A673 (cell line): ENCODE measurements at places on chromosomes 2 and 18. TPM values are rescaled to one million over a fixed set of nuclear protein-coding genes. Genes with fewer than 3 reads are reported as not detected.

PTH2R gene
- not detected in 2 replicates for total RNA-seq

- H3K36me3 ChIP-seq, result no peaks in the 10 kb centered on the region
- H3K4me1 ChIP-seq, result no peaks in the 10 kb centered on the region
- no peaks in the 10 kb centered on the region for H3K27me3 ChIP-seq
- DNase-seq, result no peak
- H3K27ac ChIP-seq, result no peak overlapping the region
These were observed 58.9 kb downstream of the ANKMY1 start for GRCh38 chr2:240498958-240499260.

DNA sequence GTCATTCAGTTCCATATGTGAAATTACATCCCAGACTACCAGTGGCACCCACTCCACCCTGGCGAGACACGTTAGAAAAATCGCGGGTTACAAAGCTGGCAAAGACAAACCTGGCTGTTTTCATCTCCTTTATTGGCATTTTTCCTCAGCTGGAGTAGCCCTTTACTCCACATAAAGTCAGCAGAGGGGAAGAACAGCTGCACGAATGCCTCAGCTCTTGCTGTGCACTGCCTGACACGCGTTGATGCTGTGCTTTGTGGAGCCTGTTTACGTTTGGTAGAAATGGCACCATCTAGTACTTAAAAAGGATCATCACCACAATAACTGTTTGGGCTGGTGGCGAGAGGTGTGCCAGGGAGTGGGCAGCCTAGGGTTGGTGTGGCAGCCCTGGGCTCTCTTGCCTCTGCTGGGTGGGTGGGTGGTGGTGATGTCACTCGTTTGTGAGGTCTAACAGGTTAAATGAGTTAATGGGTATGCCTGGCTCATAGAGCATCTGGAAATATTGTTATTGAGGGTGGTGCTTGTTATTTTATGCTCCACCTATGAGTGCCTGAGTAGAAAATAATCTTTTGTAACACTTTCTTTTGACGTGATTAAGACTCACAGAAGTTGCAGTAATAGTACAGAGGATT is 16.4 kb downstream of the FARP2 start:
- H3K4me3 ChIP-seq, result no peak overlapping the region
- DNase-seq, result no peak
- no peaks in the 10 kb centered on the region for H3K27me3 ChIP-seq

DNA sequence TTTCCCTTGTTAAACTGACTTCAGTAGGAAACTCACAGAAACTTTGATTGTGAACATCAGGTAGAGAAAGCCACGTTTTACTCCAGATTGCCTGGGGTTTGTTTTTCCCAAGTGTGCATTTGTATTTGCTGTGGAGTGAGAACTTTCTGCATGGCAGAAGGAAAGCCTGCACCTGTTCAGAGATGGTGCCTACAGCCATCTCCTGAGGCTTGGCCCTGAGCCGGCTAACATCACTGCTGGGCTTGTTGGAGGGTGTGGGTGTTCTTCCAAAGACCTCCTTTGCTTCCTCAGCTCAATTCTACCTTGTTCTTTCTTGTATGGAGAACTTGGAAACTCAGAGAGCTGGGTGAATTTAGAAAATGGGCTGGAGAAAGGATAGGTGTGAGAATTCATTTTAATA is 16.1 kb downstream of the KCNS3 start:
- no peaks in the 10 kb centered on the region for H3K4me1 ChIP-seq
- no peak for DNase-seq

DNER gene
- total RNA-seq, result 8.4 and 9.2 TPM in 2 replicates

DNA sequence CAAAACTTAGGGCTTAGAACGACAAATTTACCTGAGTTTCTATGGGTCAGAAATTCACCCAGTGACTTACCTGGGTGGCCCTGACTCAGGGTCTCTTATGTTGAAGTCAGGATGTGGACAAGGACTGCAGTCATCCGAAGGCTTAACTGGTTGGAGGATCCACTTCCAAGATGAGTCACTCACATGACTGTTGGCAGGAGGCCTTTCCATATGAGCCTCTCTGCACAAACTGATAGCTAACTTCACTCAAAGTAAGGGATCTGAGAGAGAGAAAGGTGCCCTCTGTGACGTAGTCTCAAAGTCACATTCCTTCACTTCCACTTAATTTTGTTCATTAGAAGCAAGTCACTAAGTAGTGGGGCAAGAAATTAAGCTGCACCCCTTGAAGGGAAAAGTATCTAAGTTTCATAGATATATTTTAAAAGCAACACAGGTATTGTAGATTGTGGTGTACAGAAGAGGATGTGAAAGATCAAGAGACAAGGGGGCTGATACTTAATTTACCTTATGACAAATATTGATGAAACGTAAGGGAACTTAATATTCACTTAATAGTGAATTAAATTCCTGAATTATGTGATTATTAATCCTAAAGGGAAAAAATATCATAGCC is 48.4 kb downstream of the TANK start:
- H3K27me3 ChIP-seq, result no peaks in the 10 kb centered on the region
- no peaks in the 10 kb centered on the region for H3K36me3 ChIP-seq
- H3K4me1 ChIP-seq, result no peaks in the 10 kb centered on the region
- peak; percentile 26 for DNase-seq

GRCh38 chr2:163633291-163633690 is 102.5 kb downstream of the FIGN start:
- no peak overlapping the region for H3K4me3 ChIP-seq
- DNase-seq, result no peak
- no peak overlapping the region for H3K27ac ChIP-seq
- no peaks in the 10 kb centered on the region for H3K36me3 ChIP-seq
- no peaks in the 10 kb centered on the region for H3K4me1 ChIP-seq
- no peaks in the 10 kb centered on the region for H3K27me3 ChIP-seq

DNA sequence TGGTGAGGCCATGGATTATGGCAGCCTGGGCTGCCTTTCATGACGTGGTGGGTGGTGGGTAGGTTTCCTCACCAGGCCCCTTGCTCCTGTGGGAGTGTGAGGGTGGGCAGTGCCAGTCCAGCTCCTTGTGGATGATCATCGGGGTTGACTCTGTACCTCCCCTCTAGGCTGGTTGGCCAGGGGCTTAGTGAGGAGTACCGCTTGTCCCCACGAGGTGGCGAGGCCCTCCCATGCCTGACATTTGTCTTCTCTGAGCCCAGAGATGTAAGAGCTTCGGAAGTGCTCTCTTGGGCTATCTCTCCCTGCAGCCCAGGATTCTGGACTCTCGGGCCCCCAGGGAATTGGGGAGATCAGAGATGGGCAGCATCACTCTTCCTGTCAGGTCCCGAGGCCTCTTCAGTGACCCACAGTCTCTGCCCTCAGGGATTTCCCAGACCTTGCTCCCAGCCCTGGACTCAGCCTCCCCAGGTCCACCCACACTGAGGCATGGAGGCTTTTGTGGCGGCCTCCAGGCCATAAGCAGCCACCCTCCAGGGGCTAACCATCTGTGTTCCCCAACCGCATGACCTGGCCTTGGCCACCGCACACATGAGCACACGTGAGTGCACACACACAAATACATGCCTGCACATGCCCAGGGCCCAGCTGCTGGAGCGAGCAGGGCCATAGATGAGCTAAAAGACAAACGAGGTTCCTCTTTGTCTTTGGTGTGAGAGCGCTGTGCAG is 6.5 kb downstream of the SPR start:
- H3K4me1 ChIP-seq, result peaks cover 2% of the 10 kb centered on the region
- no peak overlapping the region for H3K4me3 ChIP-seq
- H3K27ac ChIP-seq, result no peak overlapping the region
- peak; percentile 75 for DNase-seq
- peaks cover 1% of the 10 kb centered on the region for H3K27me3 ChIP-seq

- H3K27me3 ChIP-seq, result no peaks in the 10 kb centered on the region
- no peaks in the 10 kb centered on the region for H3K4me1 ChIP-seq
- no peak for DNase-seq
- no peaks in the 10 kb centered on the region for H3K36me3 ChIP-seq
- H3K27ac ChIP-seq, result no peak overlapping the region
These were observed 291.8 kb upstream of the TNP1 start for GRCh38 chr2:217151509-217152206.

SPATA3 gene
- total RNA-seq, result not detected in 2 replicates

DNA sequence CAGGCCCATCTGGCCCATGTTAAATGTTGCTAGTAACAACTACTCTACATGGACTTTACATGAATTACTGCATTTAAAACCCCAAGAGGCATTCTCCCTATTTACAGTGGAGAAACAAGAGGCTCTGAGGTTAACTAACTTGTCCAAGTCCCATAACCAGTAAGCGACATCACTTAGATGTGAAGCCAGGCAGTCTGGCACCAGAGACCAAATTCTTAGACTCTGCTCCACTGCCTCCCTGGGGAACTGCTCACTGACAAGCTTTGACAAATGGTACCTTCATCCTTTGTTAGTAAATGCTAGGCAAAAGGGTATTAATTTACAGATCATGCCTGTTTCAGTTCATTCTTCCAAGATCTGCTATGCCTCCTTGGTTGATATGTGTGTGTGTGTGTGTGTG is 124.8 kb downstream of the AFF3 start:
- H3K4me3 ChIP-seq, result no peak overlapping the region
- peaks cover 5% of the 10 kb centered on the region for H3K27me3 ChIP-seq
- H3K27ac ChIP-seq, result no peak overlapping the region

PLCL1 gene
- total RNA-seq, result not detected in 2 replicates

DNA sequence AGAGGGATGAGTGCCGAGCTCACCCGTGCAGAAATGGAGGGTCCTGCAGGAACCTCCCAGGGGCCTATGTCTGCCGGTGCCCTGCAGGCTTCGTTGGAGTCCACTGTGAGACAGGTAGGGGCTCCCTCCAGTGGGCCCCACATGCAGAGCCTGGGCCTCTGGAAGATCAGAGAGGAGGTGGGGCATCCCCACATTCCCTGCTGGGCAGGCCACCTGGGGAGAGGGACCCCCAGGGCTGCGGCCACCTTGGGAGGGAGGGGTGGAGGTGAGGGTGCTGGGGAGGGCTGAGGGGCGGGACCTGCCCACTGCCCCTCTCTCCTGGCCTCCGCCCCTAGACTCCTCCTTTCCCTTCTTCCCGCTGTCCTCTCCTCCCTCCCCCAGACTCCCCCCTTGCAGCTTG is 38.5 kb downstream of the MTERF4 start:
- no peaks in the 10 kb centered on the region for H3K36me3 ChIP-seq
- no peak for DNase-seq
- H3K27me3 ChIP-seq, result no peaks in the 10 kb centered on the region
- H3K4me1 ChIP-seq, result no peaks in the 10 kb centered on the region
